Calu3 (cell line): ENCODE measurements at places on chromosomes 1 and 21.
A peak's percentile ranks its signal among the peaks of the same experiment; 100 is the strongest.

GRCh38 chr1:186456729-186457255 is 4.1 kb downstream of the PDC start:
- no peak for DNase-seq

GRCh38 chr1:34984435-34984792 is 733 bp downstream of the TMEM35B start:
- DNase-seq = no peak

GRCh38 chr1:56570924-56571372 is 8.4 kb downstream of the PLPP3 start:
- no peak for DNase-seq

DNA sequence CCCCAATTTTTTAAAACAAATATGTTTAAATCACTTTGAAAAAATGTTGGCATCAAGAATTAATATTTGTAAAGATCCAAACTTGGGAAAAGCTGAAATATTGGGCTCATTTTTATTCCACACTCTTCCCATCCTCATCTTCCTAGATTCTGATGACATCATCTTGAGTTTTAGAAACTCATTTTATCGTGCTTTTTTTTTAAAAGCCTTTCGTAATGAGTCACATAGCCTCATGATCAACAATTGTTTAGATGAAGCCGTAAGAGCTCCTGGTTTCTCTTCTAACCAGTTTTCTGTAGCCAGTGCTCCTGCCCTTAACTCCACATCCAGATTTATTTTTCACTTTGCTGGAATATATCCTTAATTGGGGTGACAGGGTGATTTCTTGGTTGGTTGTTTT is 78.6 kb downstream of the POFUT2 start:
- DNase-seq = no peak

- DNase-seq = no peak
These were observed 3.6 kb upstream of the GNB1 start for GRCh38 chr1:1894354-1895059.

GRCh38 chr1:179145521-179145920 is 63.7 kb downstream of the TOR3A start:
- DNase-seq = no peak

GRCh38 chr1:191886977-191887376 is 271.3 kb upstream of the RGS18 start:
- DNase-seq = no peak

DNA sequence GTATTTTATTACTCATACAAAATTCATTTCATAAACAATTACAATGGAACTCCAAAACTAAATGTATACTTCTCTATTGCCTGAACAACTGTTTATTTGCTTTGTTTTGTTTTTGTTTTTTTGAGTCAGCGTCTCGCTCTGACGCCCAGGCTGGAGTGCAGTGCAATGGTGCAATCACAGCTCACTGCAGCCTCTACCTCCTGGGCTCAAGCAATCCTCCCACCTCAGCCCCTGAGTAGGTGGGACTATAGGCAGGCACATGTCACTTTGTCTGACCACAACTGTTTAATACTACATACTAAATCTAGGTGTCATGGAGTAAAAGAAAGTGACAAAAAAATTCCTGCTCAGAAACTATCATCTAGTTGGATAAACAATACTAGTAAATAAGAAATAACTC is 49.3 kb downstream of the RAB3GAP2 start:
- DNase-seq = no peak

GRCh38 chr1:73674945-73675561 is 522.9 kb downstream of the LRRIQ3 start:
- no peak for DNase-seq

- no peak for DNase-seq
These were observed 169.9 kb downstream of the KCNT2 start for GRCh38 chr1:196438329-196438728.

DNA sequence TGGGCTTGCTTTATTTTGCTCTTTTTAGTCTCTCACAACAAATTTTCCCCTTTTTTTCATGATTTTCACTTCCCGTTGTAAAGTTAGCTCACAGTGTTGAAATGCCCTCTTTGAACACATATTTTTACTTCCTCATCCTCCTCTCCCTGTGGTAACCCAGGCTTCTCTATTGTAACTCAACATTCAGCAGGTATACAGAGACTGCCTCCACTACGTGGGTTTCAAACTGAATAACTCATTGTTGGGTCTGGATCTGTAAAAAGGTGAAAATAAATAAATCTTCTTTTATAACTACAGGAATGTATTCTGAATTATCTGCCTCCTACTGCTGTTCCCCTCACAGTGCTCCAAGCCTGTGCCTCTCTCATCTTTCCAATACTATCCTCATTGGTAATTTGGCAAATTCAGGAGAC is 166.4 kb downstream of the RUNX1 start:
- no peak for DNase-seq

GRCh38 chr1:47931395-47931794 is 65.8 kb downstream of the TRABD2B start:
- peak; percentile 55 for DNase-seq

DNA sequence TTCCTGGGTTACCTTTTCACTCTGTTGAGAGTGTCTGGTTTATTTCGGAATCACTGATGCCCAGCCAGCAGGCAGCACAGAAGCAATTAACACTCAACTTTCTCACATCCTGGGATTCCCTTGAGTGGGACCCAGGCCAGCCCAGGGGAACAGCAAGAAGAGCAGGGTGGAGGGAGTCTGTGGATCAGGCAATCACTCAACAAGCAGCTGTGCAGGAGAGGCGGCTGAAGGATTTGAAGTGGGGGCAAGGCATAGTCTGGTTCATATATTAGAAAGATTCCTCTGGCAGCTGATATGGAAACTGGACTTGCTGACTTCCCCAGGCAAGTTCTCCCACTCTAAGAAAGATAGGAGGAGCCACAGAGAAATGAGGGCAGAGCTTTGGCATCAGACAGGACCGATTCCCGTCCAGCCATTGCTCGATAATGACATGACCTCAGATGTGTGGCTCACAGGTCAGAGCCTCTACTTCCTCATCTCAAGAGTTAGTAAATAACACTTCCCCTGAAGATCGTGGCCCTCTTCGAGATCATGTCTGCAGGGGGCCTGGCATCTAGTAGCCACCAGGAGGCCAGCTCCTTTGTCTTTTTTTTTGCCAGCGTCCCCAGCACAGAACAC is 12.4 kb downstream of the EPHA8 start:
- DNase-seq = no peak

DNA sequence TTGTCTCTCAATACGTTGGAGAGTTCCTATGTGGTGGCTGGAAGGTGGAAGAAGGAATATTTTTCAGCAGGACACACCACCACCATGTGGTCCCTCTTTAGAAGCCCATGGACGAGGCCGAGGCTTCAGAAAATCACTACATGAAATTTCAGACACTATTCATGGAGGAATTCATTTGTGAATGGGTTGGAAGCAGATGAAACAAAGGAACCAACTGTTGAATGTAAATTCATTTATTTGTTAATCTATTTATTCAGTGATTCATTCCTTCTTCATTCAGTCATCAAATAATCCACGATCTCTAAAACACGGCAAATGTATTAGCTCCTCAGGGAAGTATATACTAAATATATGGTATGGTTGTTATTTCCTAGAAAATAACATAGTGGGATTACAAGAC is 12.2 kb downstream of the SLC35F3 start:
- no peak for DNase-seq

GRCh38 chr1:228992044-228992443 is 256.8 kb downstream of the RHOU start:
- DNase-seq = no peak

DNA sequence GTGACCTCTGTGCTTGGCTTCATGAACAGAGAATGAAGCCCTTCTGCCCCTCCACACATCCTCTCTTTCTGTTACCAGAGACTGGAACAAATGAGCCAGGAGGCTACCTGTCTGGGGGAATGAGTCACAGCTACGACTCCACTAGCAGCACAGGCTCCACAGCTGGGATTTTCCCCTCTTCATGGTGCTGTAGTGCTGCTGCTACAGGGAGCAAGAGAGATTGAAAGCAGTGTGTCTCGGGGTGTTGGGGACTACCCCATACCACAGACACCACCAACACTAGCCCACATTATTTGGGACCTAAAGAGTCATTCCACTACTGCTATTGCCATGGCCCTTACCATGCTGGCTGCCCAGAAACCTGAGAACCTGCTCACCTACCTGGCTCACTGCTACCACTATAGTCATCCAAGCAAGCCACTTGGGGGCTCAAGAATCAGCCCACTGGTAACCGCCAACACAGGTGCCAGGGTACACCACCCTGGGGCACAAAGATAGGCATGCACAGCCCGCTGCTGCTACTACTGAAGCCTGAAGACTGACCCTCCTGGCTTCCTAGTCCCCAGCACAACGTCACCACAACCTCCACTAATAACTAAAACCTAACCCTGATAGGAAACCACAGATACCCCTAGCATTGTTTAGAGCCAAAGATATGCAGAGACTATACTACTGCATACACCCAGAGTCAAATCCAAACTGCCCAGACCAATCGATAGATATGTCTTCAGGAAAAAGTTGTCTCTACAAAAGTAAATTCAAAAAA is 17.7 kb downstream of the CD1E start:
- no peak for DNase-seq

GRCh38 chr1:4612991-4613390 is 41.4 kb upstream of the AJAP1 start:
- DNase-seq = no peak
